Left renal pelvis (tissue), 4 donors: ENCODE measurements at places on chromosomes 12 and 14. TPM values are rescaled to one million over a fixed set of nuclear protein-coding genes. Genes with fewer than 3 reads are reported as not detected.

KCNH3 gene
- polyA plus RNA-seq, result 4.9 TPM

MRPL51 gene
- 170 TPM for polyA plus RNA-seq

FSCB gene
- not detected for polyA plus RNA-seq

TSPAN8 gene
- polyA plus RNA-seq, result 2.9 TPM

NRXN3 gene
- 7.0 TPM for polyA plus RNA-seq

ST8SIA1 gene
- 5.5 TPM for polyA plus RNA-seq

MMP19 gene
- 1.1 TPM for polyA plus RNA-seq

PPFIA2 gene
- polyA plus RNA-seq, result 6.5 TPM

SLC10A1 gene
- polyA plus RNA-seq, result 0.20 TPM

OR6C3 gene
- not detected for polyA plus RNA-seq

PPP1R1A gene
- polyA plus RNA-seq, result 4.3 TPM

NRIP2 gene
- 36.7 TPM for polyA plus RNA-seq

GPR162 gene
- polyA plus RNA-seq, result 31.5 TPM

TMEM19 gene
- polyA plus RNA-seq, result 35.1 TPM

ANP32D gene
- not detected for polyA plus RNA-seq

MIP gene
- polyA plus RNA-seq, result not detected

PFKM gene
- polyA plus RNA-seq, result 124 TPM

RERGL gene
- polyA plus RNA-seq, result 8.8 TPM

EFS gene
- 39.0 TPM for polyA plus RNA-seq

EFCAB11 gene
- 22.0 TPM for polyA plus RNA-seq

NTF3 gene
- 4.3 TPM for polyA plus RNA-seq

CLEC4E gene
- polyA plus RNA-seq, result 2.0 TPM

CD4 gene
- polyA plus RNA-seq, result 18.7 TPM

IFNG-AS1 gene
- polyA plus RNA-seq, result not detected

RPL41 gene
- 4,554 TPM for polyA plus RNA-seq

LPAR5 gene
- 1.1 TPM for polyA plus RNA-seq

LMNTD1 gene
- not detected for polyA plus RNA-seq

APOF gene
- not detected for polyA plus RNA-seq

FOXG1 gene
- 0.04 TPM for polyA plus RNA-seq

MED6 gene
- 45.8 TPM for polyA plus RNA-seq

MYO1H gene
- polyA plus RNA-seq, result 2.0 TPM
